Osteoblast (primary cell): ENCODE measurements at places on chromosomes 16 and 17. TPM values are rescaled to one million over a fixed set of nuclear protein-coding genes. Genes with fewer than 3 reads are reported as not detected.

- H3K4me3 ChIP-seq, result no peak overlapping the region
- no peak for DNase-seq
- peaks cover 2% of the 10 kb centered on the region for H3K27me3 ChIP-seq
- no peaks in the 10 kb centered on the region for H3K36me3 ChIP-seq
- no peak overlapping the region for H3K27ac ChIP-seq
These were observed 191.0 kb downstream of the CPPED1 start for GRCh38 chr16:12612598-12613101.

Gene CTRB2
- not detected in 2 replicates for total RNA-seq

DNA sequence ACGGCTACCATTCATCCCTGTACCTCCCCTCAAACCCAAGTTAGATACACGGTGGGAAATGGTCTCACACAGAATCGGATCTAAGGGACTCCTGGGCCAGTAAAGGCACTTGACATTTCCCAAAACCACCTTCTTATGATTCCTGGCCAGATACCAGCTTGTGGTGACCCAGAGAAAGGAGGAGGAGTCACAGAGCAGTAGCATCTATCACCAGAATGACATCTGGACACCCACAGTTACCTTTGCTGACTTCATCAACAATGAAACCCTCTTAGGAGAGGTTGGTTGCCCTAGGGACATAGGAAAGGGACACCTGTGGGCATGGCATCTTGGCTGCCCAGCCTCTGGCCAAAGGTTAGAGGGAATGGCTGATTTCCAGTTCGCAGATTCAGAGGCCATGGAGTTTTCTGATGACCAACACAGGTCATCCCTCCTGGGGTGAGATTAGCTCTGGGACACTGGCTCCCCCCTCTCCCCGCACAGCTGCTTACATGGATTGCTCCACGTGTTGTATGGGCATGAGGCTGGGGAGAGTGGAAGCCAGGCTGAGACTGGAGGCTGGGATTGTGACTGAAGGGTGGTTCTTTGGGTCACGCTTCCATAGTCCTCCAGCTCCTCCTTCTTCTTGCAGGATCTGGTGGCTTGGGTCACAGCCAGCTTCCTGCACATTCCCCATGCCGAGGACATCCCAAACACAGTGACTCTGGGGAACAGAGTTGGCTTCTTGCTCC is 1.4 kb upstream of the AOC3 start:
- H3K36me3 ChIP-seq, result peaks cover 1% of the 10 kb centered on the region
- DNase-seq, result no peak
- no peak overlapping the region for H3K27ac ChIP-seq
- H3K4me1 ChIP-seq, result peaks cover 16% of the 10 kb centered on the region
- H3K4me3 ChIP-seq, result no peak overlapping the region

GRCh38 chr16:12094537-12095265 is 118.2 kb downstream of the SNX29 start:
- peaks cover 26% of the 10 kb centered on the region for H3K4me1 ChIP-seq
- DNase-seq, result no peak
- H3K27ac ChIP-seq, result no peak overlapping the region
- no peak overlapping the region for H3K4me3 ChIP-seq
- H3K36me3 ChIP-seq, result no peaks in the 10 kb centered on the region
- H3K27me3 ChIP-seq, result no peaks in the 10 kb centered on the region

Gene MAP2K3
- total RNA-seq, result 24.5 and 27.5 TPM in 2 replicates

GRCh38 chr17:4899341-4900230 is at the start of gene C17orf107:
TSS of gene C17orf107 (plus strand) at chr17:4899536. CDS start at chr17:4899763, 227 bp downstream.
- peaks cover 17% of the 10 kb centered on the region for H3K4me1 ChIP-seq
- peak within 1 kb of the TSS; percentile 72 for H3K4me3 ChIP-seq
- peak; percentile 97 for DNase-seq
- H3K27ac ChIP-seq, result peak within 1 kb of the TSS; percentile 56

DNA sequence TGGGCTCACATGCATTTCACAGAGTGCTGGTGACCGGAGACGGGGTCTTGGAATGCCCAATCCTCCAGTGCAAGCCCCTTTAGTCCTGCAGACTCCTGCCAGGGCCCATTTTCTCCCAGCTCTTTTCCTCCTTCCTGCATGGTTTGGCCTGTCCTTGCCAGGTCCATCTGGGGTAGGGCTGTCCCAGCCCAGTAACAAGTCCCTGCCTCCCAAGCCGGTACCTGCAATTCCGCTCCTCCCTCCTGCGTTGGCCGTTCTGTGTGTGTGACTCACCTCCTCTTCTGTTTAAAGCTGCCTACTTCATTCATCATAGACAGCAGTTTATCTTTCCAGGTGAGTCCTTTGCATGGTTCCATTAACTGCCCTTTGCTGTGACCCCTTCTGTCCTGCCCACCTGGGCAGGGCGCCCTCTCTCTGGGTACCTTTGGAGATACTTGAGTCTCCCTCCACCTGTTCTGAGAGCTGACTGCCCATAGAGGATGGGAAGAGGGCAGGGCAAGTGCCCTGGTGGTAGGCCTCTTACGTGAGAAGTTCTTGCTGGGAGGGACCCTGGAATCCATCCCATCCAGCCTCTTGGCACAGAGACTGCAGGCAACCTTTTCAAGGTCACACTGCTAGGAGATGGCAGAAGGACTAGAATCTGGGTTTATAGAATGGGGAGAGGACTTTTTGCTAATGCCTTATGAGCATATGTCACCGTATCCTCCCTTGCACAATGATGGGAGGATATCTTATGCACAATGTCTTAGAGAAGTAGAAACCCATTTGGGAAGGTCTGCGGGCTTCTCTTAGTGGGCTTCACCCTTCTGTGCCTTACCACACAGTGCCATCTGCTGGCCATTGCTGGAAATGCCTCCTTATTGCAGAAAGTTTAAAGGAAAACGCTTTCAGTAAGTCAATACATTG is 29.7 kb upstream of the LGALS9 start:
- no peaks in the 10 kb centered on the region for H3K27me3 ChIP-seq
- no peaks in the 10 kb centered on the region for H3K36me3 ChIP-seq
- peaks cover 4% of the 10 kb centered on the region for H3K4me1 ChIP-seq
- no peak overlapping the region for H3K4me3 ChIP-seq

DNA sequence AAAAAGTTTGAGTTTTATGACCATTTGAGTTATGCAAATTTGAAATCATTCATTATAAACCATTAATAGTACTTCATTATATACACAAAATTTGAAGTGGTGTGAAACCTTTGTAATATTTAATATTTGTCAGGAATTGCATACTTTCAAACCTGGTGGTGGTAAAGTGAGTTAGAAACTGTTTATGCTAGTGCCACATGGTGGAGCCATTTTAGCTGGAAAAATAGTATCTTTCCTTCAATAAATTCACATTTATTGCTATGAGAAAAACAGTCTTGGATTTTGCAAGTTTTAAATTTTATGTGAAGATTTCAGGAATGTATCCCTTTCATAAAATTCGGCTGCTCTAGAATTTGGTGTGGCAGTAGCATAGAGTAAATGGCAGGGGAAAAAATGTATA is 7.3 kb upstream of the BLMH start:
- peak; percentile 46 for DNase-seq
- H3K36me3 ChIP-seq, result no peaks in the 10 kb centered on the region
- H3K4me3 ChIP-seq, result no peak overlapping the region
- H3K27ac ChIP-seq, result no peak overlapping the region

- peaks cover 22% of the 10 kb centered on the region for H3K4me1 ChIP-seq
- H3K27me3 ChIP-seq, result no peaks in the 10 kb centered on the region
- no peaks in the 10 kb centered on the region for H3K36me3 ChIP-seq
- H3K27ac ChIP-seq, result peak overlapping the region; percentile 50
These were observed 56.9 kb downstream of the PIGL start for GRCh38 chr17:16273929-16274339.

DNA sequence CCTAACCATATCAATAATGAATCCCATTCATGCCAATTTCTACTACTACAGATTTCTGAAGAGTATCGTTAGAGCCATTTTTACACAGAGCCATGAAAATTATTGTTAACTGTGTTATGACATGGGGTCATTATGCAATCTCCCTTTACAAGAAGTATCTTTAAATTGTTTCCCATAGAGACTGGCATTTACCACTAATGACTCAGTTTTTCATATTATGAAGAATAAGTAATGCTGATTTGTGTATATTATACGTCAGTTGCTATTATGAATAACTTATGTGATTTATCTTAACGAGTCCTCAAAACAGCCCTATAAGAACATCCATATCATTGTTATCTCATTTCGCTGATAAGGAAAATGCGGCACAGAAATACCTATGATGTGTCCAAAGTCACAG is 173.8 kb downstream of the KCNJ2 start:
- no peaks in the 10 kb centered on the region for H3K4me1 ChIP-seq
- no peak for DNase-seq
- no peak overlapping the region for H3K27ac ChIP-seq
- H3K4me3 ChIP-seq, result no peak overlapping the region

Gene PGAP6
- total RNA-seq, result 40.1 and 54.3 TPM in 2 replicates

Gene XYLT1
- total RNA-seq, result 43.4 and 46.6 TPM in 2 replicates

GRCh38 chr16:68022278-68022727 is 729 bp downstream of the DDX28 start:
- DNase-seq, result peak; percentile 43
- peaks cover 10% of the 10 kb centered on the region for H3K36me3 ChIP-seq
- peak overlapping the region; percentile 95 for H3K4me3 ChIP-seq

GRCh38 chr16:76816475-76816874 is 374.5 kb upstream of the MON1B start:
- no peaks in the 10 kb centered on the region for H3K27me3 ChIP-seq
- no peaks in the 10 kb centered on the region for H3K4me1 ChIP-seq
- H3K4me3 ChIP-seq, result no peak overlapping the region
- H3K27ac ChIP-seq, result no peak overlapping the region

- no peaks in the 10 kb centered on the region for H3K27me3 ChIP-seq
- H3K27ac ChIP-seq, result no peak overlapping the region
- DNase-seq, result no peak
- no peaks in the 10 kb centered on the region for H3K4me1 ChIP-seq
- no peaks in the 10 kb centered on the region for H3K36me3 ChIP-seq
These were observed 22.6 kb downstream of the ACSM1 start for GRCh38 chr16:20674684-20675487.

GRCh38 chr17:13240851-13241250 is 223.0 kb upstream of the ELAC2 start:
- H3K27me3 ChIP-seq, result peaks cover 2% of the 10 kb centered on the region
- no peak overlapping the region for H3K4me3 ChIP-seq
- no peaks in the 10 kb centered on the region for H3K36me3 ChIP-seq

Gene PPP1R1B
- total RNA-seq, result not detected in 2 replicates

Gene PRR15L
- total RNA-seq, result not detected in 2 replicates

DNA sequence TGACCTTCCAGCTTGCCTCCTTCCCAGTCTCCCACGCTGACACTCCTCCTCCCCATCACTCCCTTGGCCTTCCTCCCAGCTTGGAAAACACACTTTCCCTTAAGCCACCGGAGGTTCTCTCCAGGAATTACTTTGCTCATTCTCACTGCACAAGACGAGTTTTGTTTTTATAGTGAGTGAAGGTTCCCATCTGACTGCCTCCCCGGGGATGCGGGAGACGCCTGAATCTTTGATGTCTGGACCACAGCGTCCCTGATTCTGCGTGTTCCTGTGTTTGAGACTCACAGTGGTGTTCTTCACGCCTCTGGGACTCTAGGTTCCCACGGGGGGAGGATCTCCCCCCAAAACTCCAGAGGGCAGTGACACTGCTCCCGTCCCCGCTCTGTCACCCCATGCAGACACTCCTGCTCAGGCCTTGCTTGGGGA is 2.0 kb downstream of the DNAI2 start:
- peak; percentile 90 for DNase-seq
- H3K4me1 ChIP-seq, result peaks cover 3% of the 10 kb centered on the region
- H3K27me3 ChIP-seq, result peaks cover 17% of the 10 kb centered on the region
- H3K4me3 ChIP-seq, result no peak overlapping the region
